ENCODE measurements at places on chromosomes 2 and 18.
A peak's percentile ranks its signal among the peaks of the same experiment; 100 is the strongest.

- DNase-seq: no peak
These were observed 92.7 kb upstream of the PARD3B start for GRCh38 chr2:204452464-204453023.

- peak; percentile 22 for DNase-seq
These were observed 8.5 kb downstream of the STEAP3 start for GRCh38 chr2:119231975-119232665.

GRCh38 chr2:88852753-88853402, 161.4 kb downstream of the RPIA start:
- no peak for DNase-seq

DNA sequence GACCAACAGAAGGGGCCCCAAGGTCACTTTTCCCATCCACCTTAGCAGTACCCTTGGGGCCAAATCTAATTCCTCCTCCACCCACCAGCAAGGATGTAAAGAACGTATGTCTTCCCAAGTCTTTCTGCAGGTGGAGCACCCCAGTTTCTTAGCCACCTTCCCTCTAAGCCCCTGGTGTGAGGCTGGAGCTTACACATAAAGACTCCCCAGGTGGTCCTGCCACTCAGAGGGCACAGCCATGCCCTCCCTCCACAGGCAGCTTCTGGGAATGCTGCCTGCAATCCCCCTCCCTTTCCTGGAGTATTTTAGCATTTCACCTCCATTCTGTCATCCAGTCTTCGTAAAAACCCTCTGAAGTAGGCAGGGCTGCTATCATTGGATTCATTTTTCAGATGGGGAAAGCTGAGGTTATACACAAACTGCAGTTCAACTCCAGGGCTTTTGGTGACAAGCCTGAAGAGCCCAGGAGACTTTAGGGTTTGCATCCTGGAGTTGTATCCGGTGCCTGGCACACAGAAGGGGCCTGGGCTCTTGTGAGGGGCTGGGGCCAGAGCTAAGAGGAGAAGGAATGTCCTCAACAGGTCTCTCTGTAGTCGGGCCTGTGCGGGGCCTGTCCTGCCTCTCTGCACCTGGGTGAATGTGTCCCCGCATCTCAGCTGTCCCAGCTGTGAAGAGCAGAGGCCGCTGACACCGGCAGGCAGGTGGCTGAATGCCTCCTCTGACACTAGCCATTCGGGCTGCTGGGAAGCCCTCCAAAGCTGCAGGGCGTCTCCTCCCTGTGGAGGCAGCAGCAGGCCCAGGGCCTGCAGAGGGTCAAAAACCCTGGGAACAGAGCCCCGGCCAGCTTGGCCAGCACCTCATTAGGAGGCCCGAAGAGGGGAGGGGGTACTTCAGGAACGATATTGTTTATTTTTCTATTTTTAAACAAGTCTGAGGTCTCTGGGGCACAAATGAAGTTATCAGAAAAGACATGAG, 27.6 kb downstream of the CIB4 start:
- DNase-seq: no peak

GRCh38 chr2:24453379-24454073, 37.5 kb upstream of the NCOA1 start:
- DNase-seq: no peak

GRCh38 chr2:235603659-235604058, 109.8 kb downstream of the AGAP1 start:
- no peak for DNase-seq

- DNase-seq: no peak
These were observed 167.9 kb upstream of the REG3A start for GRCh38 chr2:79327460-79327859.

- no peak for DNase-seq
These were observed 123.0 kb downstream of the ACAA2 start for GRCh38 chr18:49690312-49690711.

GRCh38 chr2:12059616-12060441, 313.4 kb downstream of the LPIN1 start:
- no peak for DNase-seq

DNA sequence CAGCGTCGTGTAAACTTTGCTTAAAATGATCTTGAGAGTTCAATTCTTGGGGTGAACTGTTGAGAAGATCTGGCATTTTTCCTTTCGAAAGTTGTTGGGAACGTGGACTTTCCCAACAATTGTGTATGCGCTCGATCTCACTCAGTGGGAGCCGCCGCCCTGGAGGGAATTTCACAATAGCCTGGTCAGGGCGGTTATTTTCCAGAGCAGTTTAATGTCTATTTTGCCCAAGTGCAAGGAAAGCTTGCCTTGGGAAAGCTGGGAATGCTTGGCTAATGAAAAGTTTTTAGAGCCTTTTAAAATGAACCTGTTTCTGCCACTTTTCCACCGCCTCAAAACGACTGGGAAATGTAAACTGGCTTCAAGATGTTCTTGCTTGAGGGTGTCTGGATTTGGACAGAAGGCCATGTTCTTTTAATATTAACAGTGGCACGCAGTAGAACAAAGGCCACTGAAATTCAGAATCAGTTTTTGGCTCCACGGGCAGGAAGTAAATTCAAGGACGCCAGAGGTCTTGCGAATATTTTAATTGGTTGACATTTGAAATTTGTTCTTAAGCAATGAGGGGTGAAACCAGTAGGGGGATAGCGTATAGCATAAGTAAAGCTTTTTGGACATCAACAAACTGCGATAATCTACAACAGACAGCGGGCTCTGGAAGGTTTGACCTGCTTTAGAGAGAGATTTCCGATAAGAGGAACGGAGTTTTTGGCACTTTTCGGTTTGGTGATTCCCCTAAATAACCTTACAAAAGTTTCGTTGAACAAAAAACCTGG, 1.2 kb downstream of the CFLAR start:
- DNase-seq: peak; percentile 49

Data from stimulated activated CD4-positive, alpha-beta T cell treated with anti-CD3 and anti-CD28 coated beads, Interleukin-15, amount 100 ng/mL, for 24 hours (primary cell).